A549 treated with Hydrocortisone at 1 μM for 4 hours (cell line): ENCODE measurements at places on chromosomes 3 and 15. TPM values are rescaled to one million over a fixed set of nuclear protein-coding genes. Genes with fewer than 3 reads are reported as not detected.

The ACAP2 gene
- 4.9 to 9.4 TPM (median 8.2 TPM) in 5 replicates for total RNA-seq

The IRAK2 gene
- total RNA-seq, result 12.1 to 17.6 TPM (median 15.7 TPM) in 5 replicates

The MKRN2OS gene
- total RNA-seq, result not detected in 5 replicates

The SLC22A14 gene
- total RNA-seq, result 0.05 to 0.06 TPM (median 0.06 TPM) in 4 of 5 replicates, not detected in the other

The MUC20 gene
- total RNA-seq, result 0.28 to 1.0 TPM (median 0.55 TPM) in 5 replicates

The FRMD5 gene
- 2.0 to 2.9 TPM (median 2.5 TPM) in 5 replicates for total RNA-seq

The STAB1 gene
- total RNA-seq, result 0.03 to 0.21 TPM (median 0.09 TPM) in 5 replicates

The LSAMP gene
- total RNA-seq, result 0.13 to 0.22 TPM (median 0.14 TPM) in 5 replicates

The DAZL gene
- total RNA-seq, result not detected in 5 replicates

The P2RY1 gene
- total RNA-seq, result 0.47 to 0.60 TPM (median 0.50 TPM) in 5 replicates

The C3orf80 gene
- 1.0 to 1.4 TPM (median 1.1 TPM) in 5 replicates for total RNA-seq

The CTNNB1 gene
- total RNA-seq, result 169 to 244 TPM (median 184 TPM) in 5 replicates

The FOXL2 gene
- total RNA-seq, result 3.3 to 5.0 TPM (median 4.3 TPM) in 5 replicates

The CTXND1 gene
- 0.01 TPM in 1 of 5 replicates, not detected in the others for total RNA-seq

The HCLS1 gene
- total RNA-seq, result 0.07 to 0.16 TPM (median 0.11 TPM) in 4 of 5 replicates, not detected in the other

The AGBL1 gene
- total RNA-seq, result not detected in 5 replicates

The SLC12A1 gene
- not detected in 5 replicates for total RNA-seq

The ANKRD63 gene
- 0.24 to 0.59 TPM (median 0.35 TPM) in 5 replicates for total RNA-seq

The C3orf18 gene
- total RNA-seq, result 2.0 to 2.6 TPM (median 2.3 TPM) in 5 replicates

The SLC12A6 gene
- 3.6 to 7.0 TPM (median 5.8 TPM) in 5 replicates for total RNA-seq

The SERINC4 gene
- total RNA-seq, result 0.06 to 0.28 TPM (median 0.08 TPM) in 5 replicates

The SLC9A9 gene
- 0.03 to 0.23 TPM (median 0.15 TPM) in 5 replicates for total RNA-seq

The ST3GAL6 gene
- 0.55 to 1.8 TPM (median 1.2 TPM) in 5 replicates for total RNA-seq

The RAF1 gene
- 62.1 to 70.8 TPM (median 66.3 TPM) in 5 replicates for total RNA-seq
